ENCODE measurements at places on chromosomes 5 and 9.

DNA sequence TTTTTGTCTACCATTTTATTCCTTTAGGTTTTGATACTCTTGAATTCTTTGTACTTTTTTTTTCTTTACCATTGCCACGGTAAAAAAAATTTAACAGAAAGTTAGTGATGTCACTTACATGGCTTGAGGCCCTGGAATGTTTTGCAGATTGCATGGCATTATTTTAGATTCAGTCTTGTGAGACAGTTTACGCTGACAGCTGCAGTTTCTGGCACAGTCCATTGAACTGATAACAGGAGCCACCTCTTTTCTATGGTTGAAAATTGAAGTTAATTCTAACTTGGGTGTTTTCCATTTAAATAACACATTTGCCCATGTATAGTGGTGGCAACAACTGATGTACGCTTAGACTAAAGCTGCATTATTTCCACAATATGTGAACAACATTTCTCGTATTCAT, 1028.5 kb downstream of the CDH18 start:
- DNase-seq, result no peak

- DNase-seq, result no peak
These were observed 238.9 kb upstream of the NR4A3 start for GRCh38 chr9:99582814-99583213.

GRCh38 chr5:32304622-32305021, 8.1 kb downstream of the MTMR12 start:
- DNase-seq, result no peak

DNA sequence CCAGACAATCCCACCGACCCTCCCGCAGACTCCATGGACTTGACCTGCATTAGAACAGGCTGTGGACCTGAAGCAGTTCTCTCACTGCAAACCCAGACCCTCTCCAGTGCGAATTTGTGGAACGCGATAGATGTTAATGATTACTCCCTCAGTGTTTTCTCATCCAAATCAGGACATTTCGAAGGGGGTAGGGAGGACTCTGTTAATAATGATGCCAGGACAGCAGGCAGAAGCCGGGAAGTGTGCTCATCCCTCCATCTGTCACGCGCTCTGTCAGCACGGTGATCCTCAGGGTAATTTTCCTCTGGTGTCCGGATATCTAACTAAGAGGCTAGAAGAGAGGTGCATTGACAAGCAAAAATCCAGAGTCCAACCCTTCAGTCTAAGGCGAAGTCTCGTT, 18.8 kb downstream of the RAPGEF1 start:
- DNase-seq, result no peak

- DNase-seq, result no peak
These were observed 5.5 kb upstream of the STOML2 start for GRCh38 chr9:35108461-35108860.

DNA sequence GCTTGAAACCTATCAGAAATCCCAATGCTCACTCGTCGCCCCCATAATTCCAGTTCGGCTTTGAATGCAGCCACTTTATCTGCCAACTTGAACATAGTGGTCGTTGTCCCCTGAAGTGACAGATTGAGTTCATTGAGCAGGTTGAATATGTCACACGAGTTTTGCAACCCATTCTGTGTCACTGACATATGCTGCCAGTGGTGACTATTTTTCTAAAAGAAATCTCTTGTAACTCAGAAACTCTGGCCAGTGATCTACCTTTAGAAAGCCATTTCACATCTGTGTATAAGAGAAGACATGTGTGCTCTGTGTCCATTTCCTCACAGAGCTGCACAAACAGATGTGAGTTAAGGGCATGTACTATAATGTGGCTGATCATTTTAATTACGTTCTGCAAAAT, 47.0 kb upstream of the LARP1 start:
- DNase-seq, result no peak

GRCh38 chr5:169808118-169808581, 171.1 kb downstream of the DOCK2 start:
- no peak for DNase-seq

All from NCI-H1930 (cell line).